Activated T-cell treated with anti-CD3 and anti-CD28 coated beads for 4 hours (primary cell): ENCODE measurements at places on chromosomes 1 and 21.

GRCh38 chr1:222275729-222276465 is 272.0 kb downstream of the HHIPL2 start:
- no peak for DNase-seq

- no peak for DNase-seq
These were observed 153.9 kb downstream of the ETS2 start for GRCh38 chr21:38959692-38960061.

DNA sequence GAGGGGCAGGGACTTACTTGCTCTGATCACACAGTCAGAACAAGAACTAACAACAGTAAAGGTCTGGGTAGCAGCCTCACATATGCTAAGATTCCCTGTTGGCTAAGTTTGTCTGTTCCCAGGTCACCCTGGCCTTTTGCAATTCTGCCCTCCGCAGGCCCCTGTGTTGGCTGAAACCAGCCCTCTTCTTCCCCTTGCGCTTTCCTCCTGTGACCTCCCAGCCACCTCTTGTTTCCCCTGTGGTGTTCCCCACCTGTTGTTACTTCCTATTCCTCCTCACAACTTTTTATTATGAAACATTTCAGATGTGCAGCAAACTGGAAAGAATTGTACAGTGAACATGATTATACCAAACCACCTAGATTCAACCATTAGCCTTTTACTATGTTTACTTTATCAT is 23.4 kb downstream of the MAPKAPK2 start:
- DNase-seq: no peak

GRCh38 chr1:42035205-42035829 is 116.6 kb upstream of the HIVEP3 start:
- no peak for DNase-seq

DNA sequence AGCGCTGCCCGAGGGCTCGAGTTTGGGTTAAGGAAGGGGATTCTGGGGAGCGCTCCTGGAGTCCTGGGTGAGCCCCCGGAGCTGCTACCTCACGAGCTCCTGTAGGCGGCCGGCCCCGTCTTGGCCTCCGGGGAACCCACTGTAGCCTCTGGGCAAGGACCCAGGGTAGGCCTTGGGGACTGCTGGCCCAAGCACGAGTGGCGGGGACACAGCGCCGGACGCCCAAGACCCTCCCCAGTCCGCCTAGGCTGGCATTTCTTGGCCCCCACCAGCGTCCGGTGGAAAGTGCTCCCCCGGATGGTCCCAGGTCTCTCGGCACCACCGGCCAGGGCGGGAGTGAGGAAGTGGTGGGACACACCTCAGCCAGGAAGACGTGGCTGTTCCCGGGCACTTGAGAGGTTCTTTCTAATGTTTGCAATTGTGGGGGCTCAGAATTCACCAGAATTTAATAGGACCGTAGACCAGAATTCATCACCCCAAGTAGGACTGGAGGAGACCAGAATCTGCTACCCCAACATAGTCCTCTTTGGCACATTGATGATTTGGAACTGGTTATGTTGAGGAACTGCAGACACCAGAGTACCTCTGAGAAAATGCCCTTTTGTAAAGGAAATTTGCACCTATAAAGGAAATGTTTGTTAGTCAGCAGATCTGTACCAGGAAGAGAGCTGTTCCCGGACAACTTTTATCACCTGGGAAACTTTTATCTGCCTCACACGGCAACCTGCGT is 622 bp upstream of the TMPRSS2 start:
- DNase-seq: no peak

DNA sequence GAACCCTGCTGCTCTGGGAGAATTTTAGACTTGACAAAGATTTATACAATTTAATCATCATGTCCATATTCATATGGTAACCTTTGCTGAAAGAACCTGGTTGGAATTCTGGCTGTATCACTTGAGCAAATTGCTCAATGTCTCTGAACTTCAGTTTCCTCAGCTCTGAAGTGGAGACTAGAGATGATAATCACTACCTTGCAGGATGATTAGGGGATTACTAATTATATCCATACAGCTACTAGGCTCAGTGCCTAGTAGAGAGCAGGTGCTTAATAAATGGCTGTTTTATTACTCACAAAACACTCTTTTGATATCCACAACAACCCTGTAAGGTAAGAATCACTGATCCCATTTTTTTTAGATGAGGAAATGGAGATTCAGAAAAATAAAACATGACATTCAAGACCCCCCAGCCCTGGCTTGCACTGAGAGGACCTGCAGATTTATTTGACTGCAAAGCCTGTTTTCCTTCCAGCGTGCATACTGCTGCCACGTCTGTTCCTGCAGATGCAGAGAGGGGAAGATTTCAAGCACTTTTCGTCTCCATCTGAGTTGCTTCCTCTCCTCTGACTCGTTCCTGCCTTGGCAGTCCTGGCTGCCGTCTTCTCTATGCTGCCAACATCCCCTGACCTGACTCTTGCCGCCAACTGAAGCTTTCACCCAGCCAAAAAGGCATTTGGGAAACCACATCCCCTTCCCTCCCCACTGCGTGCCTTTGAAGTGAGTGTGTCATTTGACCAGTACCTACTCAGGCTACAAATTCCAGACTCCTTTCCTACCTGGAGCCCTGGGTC is 203.0 kb downstream of the PLPP3 start:
- DNase-seq: no peak

DNA sequence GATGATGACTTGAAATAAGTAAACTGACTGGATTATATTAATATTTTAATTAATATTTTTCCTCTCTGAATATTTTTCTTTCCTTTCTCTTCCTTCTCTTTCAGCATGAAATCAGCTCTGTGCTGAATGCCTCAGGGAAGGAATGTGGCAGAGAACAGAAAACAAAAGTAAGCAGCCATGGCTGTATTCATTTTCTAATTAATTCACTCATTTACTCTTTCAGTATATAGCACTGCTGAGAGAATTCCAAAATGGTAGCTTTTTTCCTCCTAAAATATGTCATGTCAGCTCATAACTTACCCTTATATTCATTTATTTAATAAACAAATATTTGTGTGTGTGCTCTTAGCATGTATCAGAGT is 522.5 kb downstream of the PTPRC start:
- DNase-seq: no peak

DNA sequence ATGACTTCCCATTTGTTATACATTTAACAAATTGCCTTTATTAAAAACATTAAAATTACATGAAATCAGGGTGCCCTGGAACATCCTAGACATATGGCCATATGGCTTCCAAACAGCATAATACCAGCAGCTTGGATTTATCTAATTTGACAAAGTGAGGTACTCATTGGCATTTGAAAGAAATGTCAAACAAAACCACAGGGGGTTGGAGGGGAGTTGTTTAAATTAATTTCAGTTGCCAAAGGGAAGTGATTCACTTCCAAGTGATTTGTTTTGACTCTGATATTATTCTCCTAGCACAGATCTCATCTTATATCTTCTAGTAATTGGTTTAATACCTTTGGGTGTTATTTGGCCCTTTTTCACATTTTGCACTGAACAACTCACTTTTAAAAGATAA is 24.5 kb upstream of the POU2F1 start:
- no peak for DNase-seq

DNA sequence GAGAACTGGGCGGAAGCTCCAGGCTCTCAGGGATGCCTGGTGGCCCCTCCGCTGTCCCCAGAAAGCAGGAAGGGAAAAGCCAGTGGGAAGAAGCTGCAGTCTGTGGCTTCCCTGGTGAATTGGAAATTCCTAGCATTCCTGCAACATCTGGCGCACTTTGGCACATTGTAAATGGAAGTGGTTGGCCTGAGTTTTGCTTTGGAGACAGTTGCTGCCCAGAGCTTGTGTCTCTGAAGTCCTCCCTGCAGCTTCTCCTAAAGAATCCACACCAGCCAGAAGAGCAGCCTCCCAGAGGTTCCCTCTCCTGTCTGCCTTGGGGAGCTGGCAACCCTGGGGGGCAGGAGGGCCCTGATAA is 48.2 kb downstream of the ARHGEF10L start:
- no peak for DNase-seq

DNA sequence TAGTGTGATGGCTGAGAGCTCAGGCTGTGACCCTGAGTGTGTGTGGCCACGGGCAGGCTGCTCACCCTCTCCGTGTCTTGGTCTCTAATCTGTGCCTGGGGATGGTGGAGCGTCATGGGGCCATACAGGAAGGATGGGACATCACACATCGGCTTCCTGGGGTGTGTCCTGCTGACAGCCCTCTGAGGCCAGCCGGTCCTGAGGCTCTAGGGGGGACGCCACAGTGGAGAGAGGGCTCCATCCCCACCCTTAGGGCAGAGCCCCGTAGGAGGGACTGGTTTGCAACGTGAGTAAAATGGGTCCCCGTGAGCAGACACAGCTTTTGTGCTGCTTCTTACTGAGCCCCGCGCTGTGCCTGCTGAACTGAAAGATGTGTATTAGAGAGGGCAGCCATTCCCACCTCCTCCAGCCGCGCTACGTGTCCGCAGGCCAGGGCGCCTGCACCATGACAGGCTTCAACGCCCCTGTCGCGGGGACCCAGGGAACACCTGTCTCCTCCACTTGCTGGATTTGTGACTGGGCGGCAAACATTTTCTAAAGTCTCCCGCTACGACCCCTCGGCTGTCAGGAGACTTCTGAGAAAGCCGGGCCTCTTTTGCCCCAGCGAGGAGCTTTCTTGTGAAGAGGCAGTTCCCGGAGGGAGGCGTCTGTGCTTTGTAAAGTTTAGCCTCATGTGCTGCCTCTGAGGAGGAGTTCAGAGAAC is 8.1 kb downstream of the COL18A1 start:
- DNase-seq: no peak

GRCh38 chr1:66088787-66089186 is 296.1 kb downstream of the PDE4B start:
- DNase-seq: no peak

DNA sequence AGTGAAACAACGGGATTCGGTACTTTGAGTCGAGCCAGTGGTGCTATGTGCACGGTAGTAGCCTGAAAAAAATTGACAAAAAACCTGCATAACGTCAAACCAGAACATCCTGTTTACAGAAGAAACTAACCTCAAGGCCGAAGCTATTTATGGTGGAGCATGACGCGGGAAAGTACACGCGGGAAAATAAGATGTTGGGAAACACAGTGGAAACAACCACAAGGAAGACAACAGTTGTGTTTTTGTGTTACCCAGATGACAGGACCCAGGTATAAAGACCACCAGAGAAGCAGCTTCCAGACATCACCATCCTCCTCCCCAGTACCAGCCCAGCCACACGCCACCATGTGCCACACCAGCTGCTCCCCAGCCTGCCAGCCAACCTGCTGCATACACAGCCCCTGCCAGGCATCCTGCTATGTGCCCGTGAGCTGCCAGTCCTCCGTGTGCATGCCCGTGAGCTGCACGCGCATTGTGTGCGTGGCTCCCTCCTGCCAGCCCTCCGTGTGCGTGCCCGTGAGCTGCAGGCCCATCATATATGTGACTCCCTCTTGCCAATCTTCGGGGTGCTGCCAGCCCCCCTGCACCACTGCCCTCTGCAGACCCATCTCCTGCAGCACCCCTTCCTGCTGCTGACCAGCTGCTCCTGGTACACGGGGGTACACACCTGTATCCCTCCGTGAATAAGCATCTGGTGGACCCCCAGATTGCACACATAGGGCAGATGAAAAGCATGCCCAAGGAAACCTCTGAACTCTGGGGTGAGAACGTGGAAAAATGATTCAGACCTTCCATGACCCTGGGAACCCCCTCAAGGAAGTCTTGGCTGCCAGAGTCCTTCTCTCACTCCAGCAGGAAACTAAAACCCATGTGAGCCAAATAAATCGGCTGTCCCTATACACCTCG is at the start of gene KRTAP12-3:
Gene KRTAP12-3 (plus strand): TSS at position 298 of the 906 bp plus-strand sequence. CDS start 48 bp downstream, at position 346.
- DNase-seq: no peak

DNA sequence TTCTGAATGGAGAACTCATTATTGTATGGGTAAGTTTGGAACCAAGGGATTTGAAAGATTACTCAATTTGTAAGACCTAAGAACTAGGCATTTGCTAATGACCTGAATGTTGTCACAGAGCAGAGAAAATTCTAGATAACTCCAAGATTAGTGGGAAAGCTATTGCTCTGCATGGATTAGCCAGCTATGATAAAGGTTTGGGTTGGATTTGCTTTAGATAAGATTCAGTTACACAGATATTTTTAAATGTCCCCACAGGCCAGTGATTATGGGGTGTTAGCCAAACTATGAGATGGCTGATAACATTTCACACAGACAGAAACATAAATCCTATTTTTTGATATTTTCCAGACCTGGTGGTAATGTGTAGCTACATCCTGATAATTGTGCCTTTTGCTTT is 88.2 kb downstream of the NTPCR start:
- DNase-seq: no peak

GRCh38 chr21:33383056-33383888 is 19.9 kb upstream of the IFNGR2 start:
- peak; percentile 54 for DNase-seq

DNA sequence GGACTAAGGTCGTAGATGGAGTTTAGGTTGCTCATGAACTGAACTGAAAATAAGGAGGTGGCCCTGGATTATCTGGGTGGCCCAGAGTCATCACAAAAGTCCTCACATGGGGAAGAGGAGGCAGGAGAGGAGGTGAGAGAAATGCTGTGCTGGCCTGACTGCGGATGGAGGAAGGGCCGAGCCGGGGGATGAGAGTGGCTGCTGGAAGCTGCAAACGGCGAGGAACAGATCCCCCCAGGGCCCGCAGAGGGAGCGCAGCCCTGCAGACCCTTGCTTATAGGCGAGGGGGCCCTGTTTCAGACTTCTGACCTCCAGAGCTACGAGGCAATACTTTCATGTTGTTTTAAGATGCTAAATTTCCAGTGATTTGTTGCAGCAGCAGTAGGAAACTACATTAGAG is 102.7 kb upstream of the C1orf174 start:
- DNase-seq: no peak

- no peak for DNase-seq
These were observed 7.0 kb downstream of the ATP13A2 start for GRCh38 chr1:17004466-17005364.

DNA sequence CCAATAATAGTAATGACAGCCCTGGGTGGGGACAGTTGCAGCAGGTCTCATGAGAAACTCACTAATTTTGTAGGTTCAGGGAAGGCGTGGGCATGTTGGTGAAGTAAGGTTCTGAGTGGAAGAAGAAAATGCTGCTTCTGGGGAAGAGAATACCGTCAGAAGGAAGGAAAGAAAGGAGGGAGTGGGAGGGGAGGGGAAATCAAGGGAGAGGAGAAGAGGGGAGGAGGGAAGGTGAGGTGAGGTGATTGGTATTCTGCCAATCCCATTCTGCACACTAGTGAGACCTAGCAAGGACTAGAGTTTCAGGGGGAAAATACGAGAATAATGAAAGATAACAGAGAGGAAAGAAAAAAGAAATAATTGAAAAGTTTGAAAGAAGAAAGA is 32.4 kb upstream of the MGST3 start:
- no peak for DNase-seq

DNA sequence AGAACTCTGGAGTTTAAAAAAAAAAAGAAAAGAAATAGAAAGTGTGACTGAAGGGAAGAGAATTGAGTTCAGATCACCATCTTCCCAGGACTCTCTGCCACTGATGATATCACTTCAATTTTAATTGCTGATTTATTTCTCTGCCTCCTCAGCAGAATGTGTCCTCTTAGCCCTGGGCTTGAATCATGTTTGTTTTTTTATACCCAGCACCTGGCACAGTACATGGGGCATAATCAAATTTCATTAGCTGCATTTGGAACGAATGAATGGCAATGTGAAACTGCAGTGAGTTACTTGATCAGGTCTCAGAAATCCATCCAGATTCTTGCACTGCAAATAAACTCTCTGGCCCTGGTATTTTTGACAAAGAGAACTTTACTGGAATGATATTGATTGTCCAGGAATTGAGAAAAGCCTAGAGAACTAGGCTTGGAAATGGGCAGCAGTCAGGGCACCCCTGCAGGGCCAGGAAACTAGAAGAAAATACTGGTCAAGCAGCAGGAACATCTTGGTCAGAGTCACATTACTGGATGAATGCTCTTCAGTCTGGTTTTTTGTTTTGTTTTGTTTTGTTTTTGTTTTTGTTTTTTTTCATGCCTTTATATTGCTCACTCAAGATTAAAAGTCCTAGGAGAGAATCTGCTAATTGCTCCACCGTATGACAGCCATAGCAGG is 103.8 kb upstream of the FAM78B start:
- DNase-seq: no peak
